Epithelial cell of proximal tubule (primary cell): ENCODE measurements at places on chromosomes 2 and 18.

- DNase-seq, result no peak
Observed at GRCh38 chr2:201116959-201117734, 1.2 kb downstream of the CFLAR start.

- DNase-seq, result no peak
Observed at GRCh38 chr2:188693111-188693510, 281.1 kb upstream of the COL3A1 start.

DNA sequence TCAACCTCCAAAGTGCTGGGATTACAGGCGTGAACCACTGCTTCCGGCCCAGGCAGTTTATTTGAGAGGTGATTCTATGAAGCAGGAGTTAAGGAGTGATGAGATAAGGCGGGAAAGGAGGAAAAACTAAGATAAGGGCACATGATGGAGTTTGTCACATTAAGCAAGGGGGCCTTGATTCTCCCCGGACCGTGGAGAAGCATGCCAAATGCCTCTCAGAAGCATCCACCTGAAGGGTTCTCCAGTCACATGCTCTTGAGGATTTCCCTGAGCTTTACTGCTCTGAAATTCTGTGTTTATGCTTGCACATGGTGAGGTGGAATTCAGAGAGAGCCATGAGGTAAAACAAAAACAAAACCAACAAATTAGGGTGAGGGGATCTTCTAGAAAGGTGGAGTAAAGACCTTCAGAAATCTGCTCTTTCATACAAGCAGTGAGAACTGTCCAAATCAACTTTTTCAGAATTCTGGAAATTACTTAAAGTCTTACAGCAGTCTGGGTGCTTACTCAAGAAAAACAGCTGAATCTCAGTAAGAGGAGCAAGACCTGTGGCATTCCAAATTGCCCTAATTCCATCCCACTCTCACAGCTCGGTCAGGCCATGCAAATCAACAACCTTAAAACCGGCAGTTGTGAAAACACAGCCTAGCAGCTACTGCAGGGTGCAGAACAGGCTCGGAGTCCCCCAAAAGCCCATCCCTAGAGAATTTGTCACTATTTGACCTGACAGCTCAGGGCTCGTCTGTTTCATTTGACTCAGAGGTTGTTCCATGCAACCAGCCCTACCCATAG, 69.1 kb upstream of the CTLA4 start:
- no peak for DNase-seq

GRCh38 chr2:8488001-8488738, 193.7 kb upstream of the ID2 start:
- DNase-seq, result no peak

DNA sequence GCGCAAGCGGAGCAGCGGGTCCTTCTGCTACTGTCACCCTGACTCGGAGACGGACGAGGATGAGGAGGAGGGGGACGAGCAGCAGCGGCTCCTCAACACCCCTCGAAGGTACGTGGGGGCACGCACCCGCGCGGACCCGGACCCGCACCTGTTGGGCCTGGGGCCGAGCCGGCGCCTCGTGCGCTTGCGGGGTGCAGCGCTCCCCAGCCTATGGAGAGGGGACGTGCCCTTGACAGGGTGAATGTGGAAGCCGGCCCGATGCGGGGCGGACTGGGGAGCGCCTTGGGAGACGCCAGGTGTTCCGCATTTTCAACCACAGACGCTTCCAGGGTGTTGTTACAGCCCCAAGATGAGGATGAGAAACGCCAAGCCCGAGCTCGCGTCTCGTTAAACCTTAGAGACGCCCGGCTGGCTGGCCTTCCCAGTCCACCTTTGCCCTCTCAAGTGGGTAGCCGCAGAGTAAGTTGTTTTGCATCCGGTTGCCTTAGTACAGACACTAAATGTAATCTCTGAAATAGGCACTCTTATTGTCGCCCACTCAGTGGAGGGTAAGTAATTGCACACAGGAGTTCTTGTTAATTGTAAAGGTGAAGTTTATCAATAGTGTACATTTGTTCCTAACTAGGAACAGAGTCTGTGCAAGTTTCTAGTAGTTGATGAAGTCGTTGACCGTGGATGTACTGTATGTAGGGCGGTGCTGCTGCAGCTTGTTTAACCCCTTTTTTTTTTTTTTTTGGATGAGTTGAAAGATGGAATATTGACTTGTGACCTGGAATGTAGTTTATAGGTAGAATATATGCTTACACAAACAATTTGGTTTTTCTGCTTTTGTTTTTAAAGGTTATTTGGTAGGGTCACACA, 815 bp downstream of the GMCL1 start:
- no peak for DNase-seq

- DNase-seq, result no peak
Observed at GRCh38 chr2:54191361-54192135, 64.5 kb downstream of the TSPYL6 start.
